ENCODE measurements at places on chromosomes 16 and 17.

- no peak for DNase-seq
These were observed 25.9 kb upstream of the KREMEN2 start for GRCh38 chr16:2938206-2938605.

DNA sequence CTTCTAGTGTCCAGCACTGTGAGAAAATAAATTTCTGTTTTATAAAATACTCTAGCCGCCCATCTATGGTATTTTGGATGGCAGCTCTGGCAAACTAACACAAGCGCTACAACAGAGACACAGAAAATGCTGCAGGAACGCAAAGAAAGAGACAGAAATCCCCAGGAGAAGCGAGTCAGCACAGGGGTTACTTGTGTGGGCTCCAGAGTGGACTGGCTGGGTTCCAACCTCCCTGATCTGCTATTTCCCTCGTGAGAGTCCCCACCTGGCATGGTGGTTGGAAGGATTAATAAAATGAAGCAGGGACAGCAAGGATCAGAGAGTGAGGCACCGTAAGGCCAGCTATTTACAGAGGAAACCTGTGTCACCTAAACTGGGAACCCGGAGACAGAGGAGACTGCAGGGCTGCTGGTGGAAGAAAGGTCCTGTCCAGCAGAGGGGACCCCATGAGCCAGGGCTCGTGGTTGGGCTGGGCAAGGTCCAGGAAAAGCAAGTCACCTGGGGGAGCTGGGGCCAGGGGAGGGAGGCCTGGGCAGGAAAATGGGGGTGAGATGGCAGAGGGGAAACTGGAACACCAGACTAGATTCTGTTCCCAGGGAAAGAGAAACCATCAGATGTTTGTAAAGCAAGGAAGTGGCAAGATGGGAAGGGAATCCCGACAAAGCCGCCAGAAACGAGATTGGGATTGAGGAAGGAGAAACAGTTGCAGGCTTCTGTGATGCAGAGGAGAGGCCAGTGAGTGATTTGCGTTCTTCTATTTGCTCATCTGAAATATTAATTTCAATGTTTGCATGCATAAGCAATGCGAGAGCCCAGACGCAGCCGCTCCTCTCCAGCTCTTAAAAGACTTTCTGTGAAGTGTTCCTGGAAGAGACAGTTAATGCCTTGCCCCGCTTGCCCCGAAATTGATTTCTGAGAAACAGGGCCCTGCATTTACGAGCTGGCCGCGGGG is 63.0 kb upstream of the TEKT3 start:
- no peak for DNase-seq

GRCh38 chr16:13587181-13587580 is 332.8 kb upstream of the ERCC4 start:
- no peak for DNase-seq

DNA sequence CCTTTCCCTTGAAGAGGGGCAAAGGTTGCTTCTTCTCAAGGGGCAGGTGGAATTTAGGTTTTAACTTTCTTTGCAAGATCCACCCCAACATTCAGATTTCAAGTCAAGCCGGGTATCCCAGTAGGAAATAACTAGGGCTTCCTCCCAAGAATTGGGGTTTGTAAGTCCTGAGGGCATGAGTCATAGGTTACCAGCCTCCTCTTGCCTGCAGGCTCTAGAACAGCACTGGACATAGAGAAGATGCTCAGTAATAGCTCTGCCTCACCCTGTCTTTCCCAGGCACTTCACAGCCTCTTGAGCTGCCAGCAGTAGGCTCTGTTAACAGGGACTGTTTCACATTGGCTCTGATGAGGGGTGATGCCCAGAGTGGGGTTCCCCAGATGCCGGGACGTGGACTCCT is 35.8 kb upstream of the ZFP90 start:
- no peak for DNase-seq

DNA sequence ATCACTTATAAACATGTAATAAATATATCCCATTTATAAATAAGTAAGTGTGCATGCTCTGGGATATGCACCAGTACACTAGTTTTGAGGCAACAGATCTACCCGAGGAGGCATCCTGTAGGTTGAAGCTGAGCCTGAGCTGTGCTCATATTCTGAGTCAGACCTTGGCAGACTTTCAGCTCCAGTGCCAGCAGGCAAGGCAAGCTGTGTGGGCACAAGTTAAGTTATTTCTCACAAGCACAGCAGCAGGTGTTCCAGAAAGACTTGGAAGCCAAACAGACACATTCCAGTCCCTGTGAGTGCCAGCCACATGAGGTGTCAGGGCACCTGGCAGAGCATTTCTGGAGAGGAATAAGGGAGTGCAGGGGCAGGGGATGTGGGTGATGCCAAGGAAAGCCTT is 1.3 kb upstream of the CLEC19A start:
- no peak for DNase-seq

- no peak for DNase-seq
These were observed 3.5 kb downstream of the RBFOX1 start for GRCh38 chr16:7335991-7336634.

DNA sequence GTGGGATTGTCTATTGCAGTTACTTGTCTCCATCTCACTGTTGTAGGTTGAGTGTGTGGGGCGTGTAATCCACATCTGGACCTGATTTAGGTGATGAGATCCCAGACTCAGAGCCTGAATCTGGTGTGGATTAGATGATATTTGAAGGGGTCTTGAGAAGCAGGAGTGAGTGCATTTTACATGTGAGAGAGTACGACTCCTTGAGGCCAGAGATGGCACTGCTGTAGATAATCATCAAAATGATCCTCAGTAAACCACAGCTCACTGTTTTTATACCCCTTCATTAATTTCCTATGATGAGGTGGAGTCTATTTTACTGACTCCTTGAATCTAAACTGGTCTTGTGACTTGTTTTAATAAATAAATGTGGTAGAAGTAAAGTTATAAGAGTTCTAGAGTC is 732.5 kb downstream of the KCNJ2 start:
- no peak for DNase-seq

DNA sequence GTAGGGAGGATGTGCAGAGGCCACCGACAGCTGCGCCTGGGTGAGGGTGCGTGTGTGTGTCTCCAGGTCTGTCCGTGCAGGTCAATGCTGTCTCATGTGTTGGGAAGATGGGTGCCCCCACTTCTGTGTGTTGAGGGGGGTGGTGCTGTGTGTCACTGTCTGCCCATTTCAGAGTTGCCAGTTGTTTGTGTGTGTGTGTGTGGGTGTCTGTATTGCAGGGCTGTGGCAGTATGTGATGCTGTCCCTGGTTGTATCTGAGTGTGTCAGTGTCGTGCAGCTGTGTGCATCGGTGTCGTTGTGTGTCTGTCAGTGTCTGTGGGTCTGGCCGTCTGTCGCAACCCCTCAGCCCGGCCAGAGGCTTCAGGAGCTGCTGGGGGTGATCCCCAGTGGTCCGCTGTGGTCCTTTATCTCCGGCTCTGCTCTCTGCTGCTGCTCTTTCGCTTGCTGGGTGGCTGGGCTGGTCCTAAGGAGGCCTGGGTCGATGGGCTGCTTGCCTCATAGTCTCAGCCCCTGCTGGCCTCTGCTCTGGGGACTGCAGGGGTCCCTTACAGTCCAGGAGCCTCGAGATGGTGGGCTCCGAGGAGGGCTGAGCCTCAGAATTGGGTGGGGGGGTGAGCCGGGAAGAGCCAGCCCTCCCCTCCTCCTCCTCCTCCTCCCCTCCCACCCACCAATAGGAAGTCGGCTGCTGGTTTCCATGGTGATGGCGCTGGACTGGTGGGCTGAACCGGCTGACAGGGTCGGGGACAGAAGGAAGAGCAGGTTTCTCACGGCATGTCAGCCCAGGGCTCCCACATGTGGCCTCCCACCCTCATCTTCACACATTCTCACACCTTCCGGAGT is at the start of gene TSPOAP1:
Gene TSPOAP1, minus strand, starts transcription at position 601 of the 840 bp plus-strand sequence. CDS start 875 bp downstream, outside the sequence.
- peak; percentile 71 for DNase-seq

DNA sequence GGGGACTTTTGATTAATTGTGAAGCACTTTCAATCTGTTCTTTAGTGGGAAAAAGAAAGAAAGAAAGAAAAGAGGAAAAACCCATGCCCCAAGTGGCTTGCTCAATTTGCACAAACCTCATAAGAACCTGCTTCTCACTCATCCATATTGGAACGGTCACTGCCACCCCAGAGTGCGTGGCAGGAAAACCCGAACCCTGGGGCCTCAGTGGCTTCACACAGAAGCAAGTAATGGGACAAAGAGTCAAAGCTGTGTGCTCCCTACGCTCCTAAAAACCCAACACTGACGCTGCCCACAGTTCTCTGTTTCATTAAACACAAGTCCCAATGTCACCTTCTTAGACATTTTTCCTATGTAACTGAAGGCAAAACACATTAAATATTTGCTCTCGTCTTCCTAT is 1.2 kb downstream of the SLC6A4 start:
- DNase-seq: no peak

DNA sequence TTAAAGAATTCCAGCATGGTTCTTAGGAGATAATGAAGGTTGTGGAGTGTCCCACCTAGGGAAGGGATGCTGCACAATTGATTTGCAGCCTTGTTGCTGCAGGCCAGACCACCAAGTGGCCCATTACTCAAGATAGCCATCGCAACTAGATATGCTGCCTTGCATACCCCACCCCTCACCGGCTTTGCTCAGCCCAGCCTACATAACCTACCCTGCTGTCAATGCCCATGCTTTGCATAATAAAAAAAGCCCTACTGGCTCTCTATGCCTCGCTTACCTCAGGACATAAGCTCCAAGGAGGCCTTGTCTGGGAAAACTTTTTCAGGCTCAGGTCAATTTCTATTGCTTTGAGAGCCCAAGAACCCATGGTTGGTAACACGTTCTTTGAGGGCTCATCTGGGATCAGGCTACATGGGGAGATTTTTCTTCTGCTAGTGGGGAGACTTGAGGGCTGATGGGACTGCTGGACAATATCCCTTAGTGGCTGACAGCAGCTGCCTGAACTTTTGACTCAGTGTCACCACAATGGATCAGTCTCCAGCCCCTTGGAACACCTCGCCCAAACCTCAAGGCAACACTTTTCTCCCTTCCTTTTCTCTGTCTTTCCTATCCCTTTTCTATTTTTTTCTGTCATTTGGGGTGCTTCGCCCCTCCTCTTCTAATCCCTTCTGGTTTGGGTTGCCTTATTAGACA is 38.3 kb downstream of the SCPEP1 start:
- DNase-seq: no peak

DNA sequence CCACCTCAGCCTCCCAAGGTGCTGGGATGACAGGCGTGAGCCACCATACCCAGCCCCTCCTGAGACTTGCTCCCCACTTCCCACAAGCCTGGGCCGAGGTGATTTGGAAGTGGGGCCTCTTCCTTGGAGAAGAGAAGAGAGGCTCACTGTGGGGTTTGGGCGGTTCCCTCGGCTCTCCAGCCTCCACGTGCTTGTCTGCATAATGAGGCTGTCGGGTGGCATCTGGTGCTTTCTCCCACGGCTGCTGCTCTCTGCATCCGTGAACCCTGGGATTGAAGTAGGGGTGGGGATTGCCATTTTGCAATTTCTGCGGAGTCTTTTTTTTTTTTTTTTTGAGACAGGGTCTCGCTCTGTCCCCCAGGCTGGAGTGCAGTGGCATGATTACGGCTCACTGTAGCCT is 101.4 kb downstream of the RAP1GAP2 start:
- no peak for DNase-seq

GRCh38 chr16:61296814-61297213 is 739.4 kb downstream of the CDH8 start:
- DNase-seq: no peak

GRCh38 chr16:81544700-81545271 is 100.2 kb downstream of the CMIP start:
- DNase-seq: no peak

DNA sequence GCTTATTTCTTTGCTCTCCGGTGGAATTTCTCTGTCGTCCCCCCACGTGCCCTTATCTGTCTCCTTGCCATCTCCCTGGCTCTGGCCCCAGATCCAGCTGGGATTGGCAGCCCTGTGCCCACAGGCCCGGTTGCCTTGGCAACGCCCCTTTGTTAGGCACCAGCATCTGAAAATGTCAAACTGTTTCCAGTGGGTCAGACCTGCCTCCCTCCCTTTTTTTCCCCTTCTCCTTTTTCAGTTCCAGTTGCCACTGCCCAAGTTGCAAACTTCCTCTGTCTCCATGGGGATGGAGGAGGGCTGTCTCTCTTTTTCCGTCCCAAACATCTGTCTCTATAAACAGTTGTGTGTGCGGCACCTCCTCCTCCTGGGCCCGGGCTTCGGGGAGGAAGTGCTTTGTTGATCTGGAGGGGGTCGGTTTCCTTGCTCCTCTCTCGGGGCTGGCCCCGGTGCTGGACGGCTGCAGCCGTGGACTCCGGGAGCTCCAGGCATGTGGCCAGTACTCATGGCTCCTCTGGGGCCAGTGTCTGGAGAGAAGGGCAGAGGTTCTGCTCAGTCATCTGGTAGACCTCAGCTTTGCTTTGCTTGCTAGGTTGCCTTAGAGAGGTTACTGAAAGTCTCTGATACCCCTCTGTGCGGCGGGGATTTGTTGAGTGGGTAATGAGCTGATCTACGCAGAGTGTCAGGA is 35.3 kb downstream of the SOCS3 start:
- DNase-seq: no peak

DNA sequence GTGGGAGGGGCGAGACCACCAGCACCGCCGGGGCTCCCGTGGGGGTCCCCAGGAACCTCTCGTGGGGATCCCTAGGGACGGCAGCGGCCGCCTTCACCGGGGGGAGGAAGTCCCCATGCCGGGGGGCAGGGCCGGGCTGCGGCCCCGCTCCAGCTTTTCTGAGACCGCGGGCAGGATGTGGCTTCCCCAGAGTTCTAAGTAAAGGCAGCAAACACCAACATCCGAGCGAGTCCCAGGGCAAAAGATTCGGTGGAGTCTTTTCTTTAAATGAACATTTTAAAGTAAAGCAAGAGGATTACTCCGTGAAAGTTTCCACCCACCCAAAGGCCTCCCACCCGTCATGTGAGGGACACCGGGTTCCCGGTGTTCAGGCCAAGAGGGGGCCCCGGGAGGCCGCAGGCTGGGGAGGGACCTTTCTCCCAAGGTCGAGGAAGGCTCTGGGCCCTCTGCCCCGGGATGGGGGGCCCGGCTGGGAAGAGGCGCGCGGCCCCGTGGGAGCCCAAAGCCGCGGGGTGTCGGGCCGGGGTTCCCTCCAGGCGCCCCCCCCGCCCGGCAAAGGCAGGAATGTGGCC is 137.2 kb upstream of the RPH3AL start:
- DNase-seq: peak; percentile 27

GRCh38 chr17:22516861-22517636 is 824.7 kb downstream of the KCNJ18 start:
- no peak for DNase-seq

DNA sequence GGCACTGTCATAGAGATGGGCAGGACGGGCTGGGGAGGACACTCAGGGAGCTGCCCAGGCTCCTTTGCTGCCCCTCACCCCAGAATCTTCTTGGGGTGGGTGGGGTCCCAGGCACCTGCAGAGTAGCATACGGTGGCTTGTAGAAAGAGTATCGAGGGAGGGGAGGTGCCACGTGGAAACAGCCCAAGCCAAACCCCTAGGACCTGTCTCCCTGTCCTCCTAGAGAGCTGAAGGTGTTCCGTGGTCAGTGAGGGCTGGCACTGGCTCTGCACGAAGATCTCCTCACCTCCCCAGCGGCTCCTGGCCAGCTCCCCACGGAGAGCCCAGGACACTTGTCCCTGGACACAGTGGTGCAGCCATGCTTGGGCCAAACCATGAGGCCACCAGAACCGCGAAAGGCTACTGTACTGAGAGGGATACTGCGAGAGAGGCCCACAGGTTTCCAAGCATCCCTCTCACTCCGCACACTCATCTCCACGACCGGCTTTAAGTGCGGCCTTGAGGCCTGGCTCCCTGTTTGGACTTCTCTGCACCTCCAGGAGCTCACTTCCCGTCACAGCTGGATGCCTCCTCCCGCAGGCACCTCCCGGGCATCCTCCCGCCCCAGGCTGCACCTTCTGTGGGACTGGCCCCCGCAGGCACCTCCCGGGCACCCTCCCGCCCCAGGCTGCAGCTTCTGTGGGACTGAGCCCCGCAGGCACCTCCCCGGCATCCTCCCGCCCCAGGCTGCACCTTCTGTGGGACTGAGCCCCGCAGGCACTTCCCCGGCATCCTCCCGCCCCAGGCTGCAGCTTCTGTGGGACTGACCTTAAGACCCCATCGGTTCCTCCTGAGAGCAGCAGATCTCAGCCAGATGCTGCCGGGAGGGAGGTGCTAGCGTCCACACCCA is 2.0 kb upstream of the MAFG start:
- no peak for DNase-seq
